ENCODE measurements at places on chromosomes 3 and 15. TPM values are rescaled to one million over a fixed set of nuclear protein-coding genes. Genes with fewer than 3 reads are reported as not detected.

CDHR4 gene
- polyA plus RNA-seq: 0.15 TPM

RBP2 gene
- polyA plus RNA-seq: 12,637 TPM

SERPINI2 gene
- 3.5 TPM for polyA plus RNA-seq

DZIP1L gene
- 1.0 TPM for polyA plus RNA-seq

FSD2 gene
- not detected for polyA plus RNA-seq

HESX1 gene
- polyA plus RNA-seq: not detected

VGLL3 gene
- 1.6 TPM for polyA plus RNA-seq

ATP2B2 gene
- polyA plus RNA-seq: 0.39 TPM

ALDH1A2 gene
- polyA plus RNA-seq: 0.45 TPM

LRRC2 gene
- polyA plus RNA-seq: 0.61 TPM

SPINT1 gene
- 170 TPM for polyA plus RNA-seq

OCA2 gene
- polyA plus RNA-seq: 5.9 TPM

CTXN2 gene
- polyA plus RNA-seq: not detected

ALPK3 gene
- 0.22 TPM for polyA plus RNA-seq

CASR gene
- polyA plus RNA-seq: 1.7 TPM

CPNE9 gene
- not detected for polyA plus RNA-seq

NSUN3 gene
- polyA plus RNA-seq: 4.9 TPM

TMCO5A gene
- polyA plus RNA-seq: not detected

GHSR gene
- not detected for polyA plus RNA-seq

ERICH6 gene
- polyA plus RNA-seq: not detected

FBXL22 gene
- not detected for polyA plus RNA-seq

HYAL1 gene
- 2.9 TPM for polyA plus RNA-seq

GOLGA8M gene
- polyA plus RNA-seq: 0.09 TPM

STRC gene
- 0.31 TPM for polyA plus RNA-seq

CEP70 gene
- 22.7 TPM for polyA plus RNA-seq

SELENOS gene
- polyA plus RNA-seq: 123 TPM

TMEM266 gene
- polyA plus RNA-seq: 1.1 TPM

RAB6B gene
- 0.27 TPM for polyA plus RNA-seq

PLOD2 gene
- 118 TPM for polyA plus RNA-seq

LXN gene
- polyA plus RNA-seq: 53.8 TPM

FMN1 gene
- polyA plus RNA-seq: 2.1 TPM

COL6A6 gene
- not detected for polyA plus RNA-seq

OR5AC2 gene
- not detected for polyA plus RNA-seq

IQCH gene
- 0.27 TPM for polyA plus RNA-seq

LRRN1 gene
- polyA plus RNA-seq: 0.27 TPM

FEZF2 gene
- polyA plus RNA-seq: not detected

C3orf85 gene
- 121 TPM for polyA plus RNA-seq

GADL1 gene
- not detected for polyA plus RNA-seq

ASB14 gene
- polyA plus RNA-seq: not detected

CYP8B1 gene
- not detected for polyA plus RNA-seq

TM4SF1 gene
- 21.4 TPM for polyA plus RNA-seq

IL20RB gene
- 0.78 TPM for polyA plus RNA-seq

ALDH1A3 gene
- 9.9 TPM for polyA plus RNA-seq

SLC22A14 gene
- 0.27 TPM for polyA plus RNA-seq

MAP1A gene
- polyA plus RNA-seq: 0.22 TPM

CFAP161 gene
- not detected for polyA plus RNA-seq

GOLGA8K gene
- polyA plus RNA-seq: 0.07 TPM

DNASE1L3 gene
- polyA plus RNA-seq: 4.2 TPM

SPTSSB gene
- not detected for polyA plus RNA-seq

RAMAC gene
- polyA plus RNA-seq: 28.8 TPM

GALNT15 gene
- 1.1 TPM for polyA plus RNA-seq

LPP gene
- 19.3 TPM for polyA plus RNA-seq

SUSD5 gene
- not detected for polyA plus RNA-seq

PLSCR2 gene
- 0.65 TPM for polyA plus RNA-seq

C3orf20 gene
- polyA plus RNA-seq: not detected

XCR1 gene
- polyA plus RNA-seq: under 0.01 TPM

NR1I2 gene
- polyA plus RNA-seq: 37.8 TPM

CD200 gene
- 7.9 TPM for polyA plus RNA-seq

IL16 gene
- polyA plus RNA-seq: 8.2 TPM

UQCC5 gene
- polyA plus RNA-seq: 38.9 TPM
